ENCODE measurements at places on chromosomes 7 and 10.

DNA sequence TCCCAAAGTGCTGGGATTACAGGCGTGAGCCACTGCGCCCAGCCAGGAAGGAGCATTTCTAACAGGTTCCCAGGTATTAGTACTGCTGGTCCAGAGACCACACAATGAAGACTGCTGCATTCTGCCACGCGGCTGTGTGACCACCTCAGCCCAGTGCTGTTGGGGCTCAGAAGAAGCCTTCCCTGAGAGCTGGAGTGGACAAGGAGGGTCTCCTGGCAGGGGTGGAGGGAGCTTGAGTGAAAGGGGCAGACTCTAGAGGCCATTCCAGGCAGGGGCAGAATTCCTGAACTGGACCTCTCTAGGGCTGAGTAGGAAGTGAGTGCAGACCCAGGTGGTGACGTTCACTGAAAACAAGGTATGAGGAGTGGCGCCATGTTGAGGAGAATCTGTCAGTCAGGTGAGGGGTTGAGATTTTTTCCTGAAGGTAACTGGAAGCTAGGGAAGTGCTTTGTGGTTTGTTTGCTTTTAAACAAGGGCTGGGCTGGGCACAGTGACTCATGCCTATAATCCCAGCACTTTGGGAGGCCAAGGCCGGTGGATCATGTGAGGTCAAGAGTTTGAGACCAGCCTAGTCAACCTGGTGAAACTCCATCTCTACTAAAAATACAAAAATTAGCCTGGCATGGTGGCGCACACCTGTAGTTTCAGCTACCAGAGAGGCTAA is 67.6 kb downstream of the TACC2 start:
- no peak for DNase-seq

- DNase-seq, result peak; percentile 15
These were observed at the start of gene ADRB1 for GRCh38 chr10:114043532-114044246. TSS of gene ADRB1 (plus strand) at chr10:114043866. CDS start at chr10:114044133, 267 bp downstream.

DNA sequence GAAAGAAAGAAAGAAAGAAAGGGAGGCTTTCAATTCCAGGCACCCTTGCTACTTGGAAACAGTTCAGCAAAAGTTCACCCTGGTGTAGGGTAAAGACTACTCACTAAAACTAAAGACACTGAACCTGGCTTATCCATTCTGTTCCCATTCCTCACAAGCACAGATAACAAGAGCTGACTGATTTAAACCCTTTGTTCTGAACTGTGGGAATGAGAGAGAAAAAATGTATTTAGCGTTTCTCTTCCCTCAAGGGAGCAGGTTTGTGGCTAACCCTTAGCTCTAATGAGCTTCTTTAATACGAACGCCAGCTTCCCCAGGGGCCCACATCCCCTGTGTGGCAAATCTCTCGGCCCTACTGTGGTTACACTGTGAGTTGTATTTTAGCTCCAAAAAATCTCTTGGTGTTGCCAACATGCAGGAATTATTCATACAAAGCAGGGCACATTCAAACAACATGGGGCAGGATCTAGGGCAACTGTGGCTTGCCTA is 23.3 kb downstream of the PRTFDC1 start:
- DNase-seq, result no peak

GRCh38 chr10:103431902-103432301 is 20.3 kb downstream of the CALHM2 start:
- DNase-seq, result no peak

GRCh38 chr7:23622506-23622925 is 25.3 kb downstream of the CCDC126 start:
- no peak for DNase-seq

DNA sequence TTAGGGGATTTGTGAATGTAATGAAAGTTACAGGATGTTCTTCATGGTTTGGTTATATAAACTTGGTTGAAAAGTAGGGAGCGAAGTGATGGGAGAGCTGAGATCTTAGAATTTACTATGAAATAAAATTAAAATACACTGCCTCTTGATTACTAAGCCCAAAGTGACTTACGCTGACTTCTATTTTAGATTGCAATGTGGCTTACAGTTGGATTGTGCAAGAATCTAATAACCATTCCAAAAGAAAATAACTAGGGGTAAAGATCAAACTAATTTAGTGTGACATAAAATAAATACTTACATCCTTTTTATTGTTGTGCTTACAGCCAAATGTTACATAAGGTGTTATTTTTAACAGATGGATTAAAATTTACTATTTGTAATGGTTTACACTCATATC is 15.3 kb downstream of the WNT16 start:
- DNase-seq, result no peak

DNA sequence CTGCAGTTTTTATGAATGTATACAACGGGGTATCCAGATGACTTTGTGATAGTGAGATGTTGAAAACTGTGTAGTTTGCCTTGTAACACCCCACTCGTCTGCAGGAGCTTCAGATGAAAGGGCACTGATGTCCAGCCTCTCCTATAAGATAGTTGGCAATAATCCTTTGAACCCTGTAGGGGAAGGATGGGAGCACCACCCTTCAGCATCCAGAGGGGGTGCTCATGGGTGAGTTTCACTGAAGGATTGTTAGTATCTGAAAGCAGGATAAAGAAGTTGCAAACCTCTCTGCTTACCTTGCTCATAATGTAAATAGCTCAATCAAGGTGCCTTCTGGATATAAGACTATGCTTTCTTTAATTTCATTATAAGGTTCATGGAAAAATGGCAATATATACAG is 201.5 kb downstream of the TMEM178B start:
- no peak for DNase-seq

GRCh38 chr10:4830551-4830950 is 4.5 kb downstream of the AKR1E2 start:
- DNase-seq, result no peak

- DNase-seq, result no peak
These were observed 226.9 kb upstream of the SEMA3D start for GRCh38 chr7:85413718-85414117.

- no peak for DNase-seq
These were observed 1.7 kb downstream of the TCAF1 start for GRCh38 chr7:143900230-143900766.

Data from T-cell (primary cell).